ENCODE measurements at places on chromosomes 4 and X.

- DNase-seq, result no peak
Observed at GRCh38 chr4:109690690-109691410, 12.4 kb downstream of the CASP6 start.

DNA sequence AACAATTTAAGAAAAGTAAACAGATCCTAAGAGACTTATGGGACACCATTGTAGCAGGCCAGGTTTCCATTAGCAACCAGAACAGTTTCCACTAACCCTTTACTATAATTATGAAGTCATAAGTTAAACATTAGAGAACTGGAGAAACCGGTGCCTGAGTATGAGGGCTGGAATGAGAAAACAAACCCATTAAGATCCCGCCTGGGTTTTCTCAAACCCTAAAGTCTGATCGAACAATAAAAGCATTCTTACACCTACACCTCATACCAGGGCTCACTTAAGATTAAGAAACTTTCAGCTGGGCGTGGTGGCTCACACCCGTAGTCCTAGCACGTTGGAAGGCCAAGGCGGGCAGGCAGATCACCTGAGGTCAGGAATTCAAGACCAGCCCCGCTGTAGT lies 13.7 kb upstream of the DHX15 start:
- DNase-seq, result no peak

- no peak for DNase-seq
Observed at GRCh38 chr4:187602339-187603092, 393.1 kb upstream of the ZFP42 start.

DNA sequence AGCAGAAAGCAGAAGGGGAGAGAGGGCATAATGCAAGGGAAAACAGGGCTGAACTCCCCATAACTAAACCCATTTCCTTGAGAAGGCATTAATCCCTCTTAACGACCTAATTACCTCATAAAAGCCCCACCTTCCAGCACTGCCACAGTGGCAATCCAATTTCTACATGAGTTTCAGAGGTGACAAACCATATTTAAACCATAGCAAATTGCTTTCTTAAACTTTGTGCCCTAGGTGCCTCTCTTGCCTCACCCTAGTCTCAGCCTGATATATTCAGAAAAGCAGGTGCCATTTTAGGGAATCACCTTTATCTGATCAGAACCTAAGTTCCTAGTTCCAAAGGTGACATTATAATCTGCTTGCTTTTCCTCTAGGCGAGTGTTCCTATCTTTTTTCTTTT lies 48.9 kb downstream of the SLC34A2 start:
- DNase-seq, result no peak

- DNase-seq, result no peak
Observed at GRCh38 chr4:138645289-138645688, 370.3 kb upstream of the NOCT start.

- DNase-seq, result peak; percentile 27
Observed at GRCh38 chr4:86043755-86044592, 315.9 kb downstream of the MAPK10 start.

- DNase-seq, result no peak
Observed at GRCh38 chrX:144219035-144219434, 335.2 kb downstream of the UBE2NL start.

All from dorsolateral prefrontal cortex (tissue), 122 donors.